DND-41 (cell line): ENCODE measurements at places on chromosomes 13 and 19.

GRCh38 chr19:2561895-2562294 is 86.0 kb downstream of the GADD45B start:
- peak; percentile 91 for DNase-seq
- peaks cover 33% of the 10 kb centered on the region for H3K4me1 ChIP-seq
- no peaks in the 10 kb centered on the region for H3K36me3 ChIP-seq
- peak overlapping the region; percentile 52 for H3K4me3 ChIP-seq
- peak overlapping the region; percentile 75 for H3K27ac ChIP-seq
- no peaks in the 10 kb centered on the region for H3K27me3 ChIP-seq

DNA sequence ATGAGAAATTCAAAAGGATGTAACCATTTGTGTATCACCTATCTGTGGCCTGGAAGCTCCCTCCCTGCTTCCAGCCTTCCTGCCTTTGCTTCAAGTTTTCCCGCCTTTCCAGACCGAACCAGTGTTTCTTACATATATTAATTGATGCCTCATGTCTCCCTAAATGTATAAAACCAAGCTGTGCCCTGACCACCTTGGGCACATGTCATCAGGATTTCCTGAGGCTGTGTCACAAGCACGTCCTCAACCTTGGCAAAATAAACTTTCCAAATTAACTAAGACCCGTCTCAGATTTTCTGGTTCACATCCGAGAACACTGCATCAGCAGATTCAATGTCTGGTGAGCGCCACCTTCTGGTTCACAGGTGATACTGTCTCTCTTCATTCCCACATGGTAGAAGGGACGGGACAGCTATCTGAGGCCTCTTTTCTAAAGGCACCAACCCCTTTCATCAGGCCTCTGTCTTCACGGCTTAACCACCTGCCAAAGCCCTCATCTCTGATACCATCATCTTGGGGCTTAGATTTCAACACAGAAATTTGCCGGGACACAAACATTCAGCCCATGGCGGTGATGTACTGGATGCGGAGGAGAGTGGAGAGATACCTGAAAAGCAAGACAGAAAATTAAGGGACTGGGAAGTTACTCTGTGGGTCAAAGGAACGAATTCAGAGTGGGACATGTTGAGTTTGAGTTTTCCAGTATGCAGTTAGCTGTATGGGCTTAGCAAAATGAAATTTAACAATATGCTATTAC is 58.7 kb upstream of the PABPC3 start:
- peaks cover 17% of the 10 kb centered on the region for H3K27me3 ChIP-seq
- peak; percentile 50 for DNase-seq
- no peaks in the 10 kb centered on the region for H3K36me3 ChIP-seq
- no peaks in the 10 kb centered on the region for H3K4me1 ChIP-seq
- no peak overlapping the region for H3K27ac ChIP-seq

- no peak overlapping the region for H3K27ac ChIP-seq
- no peaks in the 10 kb centered on the region for H3K4me1 ChIP-seq
- peaks cover 60% of the 10 kb centered on the region for H3K27me3 ChIP-seq
- no peak for DNase-seq
- no peak overlapping the region for H3K4me3 ChIP-seq
- H3K36me3 ChIP-seq = no peaks in the 10 kb centered on the region
These were observed 25.8 kb downstream of the COL4A1 start for GRCh38 chr13:110280985-110281688.

DNA sequence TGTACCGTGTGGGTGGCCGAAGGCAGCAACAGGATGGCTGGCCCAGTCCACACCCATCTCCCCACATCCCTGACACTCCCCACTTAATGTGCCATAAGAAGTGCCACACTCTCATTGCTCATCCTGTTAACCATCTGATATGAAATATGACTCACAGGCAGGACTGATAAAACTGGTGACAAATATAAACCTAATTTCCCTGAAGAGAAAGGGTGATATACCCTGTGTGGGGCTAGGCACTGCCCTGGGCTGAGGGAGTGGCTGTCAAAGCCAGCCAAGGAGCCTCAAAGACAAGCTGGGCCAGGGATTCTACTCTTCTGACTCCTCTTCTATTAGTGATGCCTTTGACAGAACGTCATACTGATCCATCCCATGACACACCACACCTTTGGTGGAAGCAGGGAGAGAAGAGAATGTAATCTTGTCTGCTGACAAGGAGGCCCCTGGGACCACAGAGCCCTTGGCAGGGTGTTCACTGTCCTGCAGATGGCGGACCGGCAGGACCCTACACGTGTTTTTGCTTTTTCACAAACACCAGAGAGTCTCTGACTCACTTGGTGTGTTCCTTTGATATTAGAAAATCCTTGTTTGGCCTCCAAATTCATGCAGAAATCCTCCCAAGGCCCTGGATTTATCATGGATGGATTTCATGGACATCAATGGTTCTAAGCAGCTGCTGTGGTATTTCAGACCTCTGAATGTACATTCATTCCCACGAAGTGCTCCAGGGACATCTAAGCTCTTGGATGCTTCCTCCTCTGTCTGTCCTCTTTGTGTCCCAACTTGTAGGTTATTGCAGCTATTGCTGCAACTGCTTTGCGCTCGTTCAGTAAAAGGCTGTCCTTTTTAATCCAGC is 98.0 kb upstream of the WASF3 start:
- no peak overlapping the region for H3K27ac ChIP-seq
- no peaks in the 10 kb centered on the region for H3K27me3 ChIP-seq
- H3K4me1 ChIP-seq = no peaks in the 10 kb centered on the region

DNA sequence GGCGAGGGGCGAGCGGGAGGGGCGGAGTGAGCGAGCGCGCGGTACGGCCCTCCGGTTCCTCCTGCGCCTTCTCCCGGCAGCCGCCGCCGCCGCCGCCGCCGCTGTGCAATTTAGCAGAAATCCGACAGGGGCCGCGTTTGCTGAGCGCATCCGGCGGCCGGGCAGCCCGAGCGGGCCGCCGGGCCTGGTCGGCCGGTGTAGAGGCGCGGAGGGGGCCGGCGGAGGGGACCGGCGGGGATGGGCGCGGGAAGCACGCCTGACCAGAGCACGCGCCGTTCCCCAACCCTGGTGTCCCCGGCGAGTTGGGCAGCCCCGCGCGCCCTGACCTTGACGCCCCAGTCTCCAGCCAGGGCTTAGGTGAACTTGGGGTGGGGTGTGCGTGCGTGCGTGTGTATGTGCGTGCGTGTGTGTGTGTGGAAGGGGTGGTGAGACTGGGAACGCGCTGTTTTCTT is 144.5 kb upstream of the ZNF536 start:
- no peak for DNase-seq
- H3K36me3 ChIP-seq = no peaks in the 10 kb centered on the region
- H3K4me1 ChIP-seq = peaks cover 14% of the 10 kb centered on the region
- H3K27ac ChIP-seq = no peak overlapping the region

DNA sequence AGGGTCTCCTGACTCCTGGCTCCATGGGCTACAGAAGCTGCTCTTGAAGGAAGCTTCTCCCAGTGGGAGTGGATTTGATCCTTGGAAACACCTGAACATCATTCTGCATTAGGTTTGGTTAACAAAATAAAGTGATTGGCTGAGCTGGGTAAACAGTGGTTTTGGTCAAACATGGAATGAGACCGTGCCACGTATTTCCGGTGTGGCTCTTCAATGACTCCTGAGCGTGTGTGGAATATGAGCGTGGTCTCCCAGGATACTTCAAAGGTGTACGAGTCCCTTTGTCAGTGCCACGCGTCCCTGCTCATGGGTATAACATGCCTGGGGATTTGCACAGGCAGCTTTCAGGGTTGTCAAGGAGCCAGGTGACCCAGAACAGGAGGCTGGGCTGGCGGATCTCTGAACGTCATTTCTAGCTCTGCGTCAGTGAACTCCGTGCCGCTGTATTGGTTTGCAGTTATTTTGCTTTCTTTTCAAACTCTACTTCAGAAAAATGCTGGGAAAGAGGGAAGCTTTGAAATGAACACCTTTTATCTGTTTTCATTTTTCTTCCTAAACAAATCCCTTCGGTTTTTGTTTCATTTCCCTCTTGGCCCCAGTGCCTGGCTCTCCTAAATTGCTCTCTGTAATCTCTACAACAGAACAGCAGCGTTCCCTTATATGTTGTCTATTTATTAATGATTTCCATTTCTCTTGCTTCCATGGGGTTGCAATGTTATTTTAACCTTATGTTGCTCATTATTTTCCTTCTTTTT is 26.3 kb upstream of the GJB6 start:
- H3K36me3 ChIP-seq = no peaks in the 10 kb centered on the region
- no peak overlapping the region for H3K27ac ChIP-seq
- no peak overlapping the region for H3K4me3 ChIP-seq
- DNase-seq = no peak
- H3K27me3 ChIP-seq = no peaks in the 10 kb centered on the region
- no peaks in the 10 kb centered on the region for H3K4me1 ChIP-seq

- H3K36me3 ChIP-seq = no peaks in the 10 kb centered on the region
- H3K4me3 ChIP-seq = no peak overlapping the region
- H3K27me3 ChIP-seq = no peaks in the 10 kb centered on the region
- DNase-seq = no peak
- H3K27ac ChIP-seq = no peak overlapping the region
These were observed 206.3 kb downstream of the FOXO1 start for GRCh38 chr13:40460116-40460515.

DNA sequence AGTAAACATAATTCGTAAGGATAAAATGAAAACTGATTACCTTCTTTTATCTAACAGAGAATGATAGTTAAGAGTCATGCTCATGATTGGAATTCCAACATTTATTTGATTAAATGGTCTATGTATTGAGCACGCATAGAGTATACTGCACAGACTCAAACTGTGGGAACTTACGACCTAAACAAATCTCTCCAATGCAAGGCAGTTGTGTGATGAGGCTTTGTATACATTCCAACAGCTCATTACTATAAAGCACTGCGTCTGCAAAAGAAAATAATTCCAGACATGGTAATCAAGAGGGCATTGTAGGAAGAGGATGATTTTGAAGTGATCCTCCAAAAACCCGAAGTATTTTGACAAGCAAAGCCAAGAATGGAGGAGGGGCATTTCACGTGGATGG is 169.5 kb downstream of the NUFIP1 start:
- no peaks in the 10 kb centered on the region for H3K4me1 ChIP-seq
- H3K36me3 ChIP-seq = no peaks in the 10 kb centered on the region
- DNase-seq = no peak
- peaks cover 5% of the 10 kb centered on the region for H3K27me3 ChIP-seq
- H3K4me3 ChIP-seq = no peak overlapping the region
